Right atrium auricular region (tissue), 2 donors: ENCODE measurements at places on chromosomes 13 and 19.

- no peak for DNase-seq
- no peaks in the 10 kb centered on the region for H3K4me1 ChIP-seq
- no peaks in the 10 kb centered on the region for H3K36me3 ChIP-seq
- peak overlapping the region; percentile 55 for H3K27ac ChIP-seq
- H3K4me3 ChIP-seq, result no peak overlapping the region
These were observed 210.9 kb upstream of the SPRY2 start for GRCh38 chr13:80551650-80552497.

DNA sequence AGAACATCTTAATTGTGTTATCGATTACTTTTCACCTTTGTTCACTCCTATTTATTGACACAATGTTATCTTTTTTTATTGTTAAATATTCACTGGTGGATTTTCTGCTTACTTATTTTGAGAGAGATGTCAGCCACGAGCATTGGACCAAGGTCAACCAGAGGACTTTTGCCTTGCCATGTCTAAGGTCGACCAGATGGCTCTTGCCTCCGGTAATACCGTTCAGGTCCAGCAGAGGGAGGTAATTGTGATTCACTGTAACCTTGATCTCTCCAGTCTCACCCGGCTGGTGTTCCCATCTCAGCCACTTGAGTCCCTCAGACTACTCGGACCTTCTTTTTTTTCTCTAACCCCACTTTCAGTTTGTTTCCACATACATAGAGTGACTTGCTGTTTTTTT, 1438.1 kb downstream of the UQCRFS1 start:
- H3K4me1 ChIP-seq, result no peaks in the 10 kb centered on the region
- H3K36me3 ChIP-seq, result peaks cover 34% of the 10 kb centered on the region

- DNase-seq, result no peak
- H3K27ac ChIP-seq, result no peak overlapping the region
- no peaks in the 10 kb centered on the region for H3K27me3 ChIP-seq
- H3K4me1 ChIP-seq, result no peaks in the 10 kb centered on the region
These were observed 716.2 kb upstream of the GPC6 start for GRCh38 chr13:92510416-92510815.

- no peaks in the 10 kb centered on the region for H3K36me3 ChIP-seq
- no peaks in the 10 kb centered on the region for H3K27me3 ChIP-seq
- H3K4me3 ChIP-seq, result no peak overlapping the region
- no peak overlapping the region for H3K27ac ChIP-seq
- DNase-seq, result no peak
These were observed 51.5 kb downstream of the SOX21 start for GRCh38 chr13:94660695-94661326.

- no peak overlapping the region for H3K4me3 ChIP-seq
- peaks cover 39% of the 10 kb centered on the region for H3K36me3 ChIP-seq
- H3K27me3 ChIP-seq, result no peaks in the 10 kb centered on the region
- no peak for DNase-seq
These were observed 66.8 kb upstream of the RAP2A start for GRCh38 chr13:97367016-97367822.

DNA sequence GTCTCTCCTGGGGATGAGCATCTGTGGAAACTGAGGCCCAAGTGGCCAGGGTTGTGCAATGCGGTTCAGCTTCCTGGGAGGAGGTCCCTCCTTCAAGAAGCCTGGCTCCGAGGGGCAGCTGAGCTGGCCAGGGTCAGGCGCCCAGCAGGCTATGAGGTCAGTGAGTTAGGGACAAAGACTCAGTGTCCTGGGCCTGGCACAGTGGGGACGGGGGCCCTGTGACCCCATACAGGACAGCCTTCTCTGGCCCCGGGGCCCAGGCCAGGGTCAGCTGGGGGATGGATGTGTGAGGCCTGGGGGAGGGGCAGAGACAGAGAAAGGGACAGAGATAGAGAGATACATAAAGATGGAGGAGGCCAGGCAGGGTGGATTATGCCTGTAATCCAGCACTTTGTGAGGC, 3.0 kb upstream of the IL12RB1 start:
- no peak for DNase-seq
- H3K36me3 ChIP-seq, result no peaks in the 10 kb centered on the region
- H3K27ac ChIP-seq, result no peak overlapping the region
- H3K27me3 ChIP-seq, result no peaks in the 10 kb centered on the region
- H3K4me3 ChIP-seq, result no peak overlapping the region
- H3K4me1 ChIP-seq, result no peaks in the 10 kb centered on the region

GRCh38 chr13:72514146-72514545, 213.3 kb downstream of the MZT1 start:
- no peak overlapping the region for H3K4me3 ChIP-seq
- H3K27me3 ChIP-seq, result no peaks in the 10 kb centered on the region
- no peaks in the 10 kb centered on the region for H3K4me1 ChIP-seq
- DNase-seq, result no peak
- H3K36me3 ChIP-seq, result no peaks in the 10 kb centered on the region

- peaks cover 22% of the 10 kb centered on the region for H3K4me1 ChIP-seq
- DNase-seq, result no peak
- no peaks in the 10 kb centered on the region for H3K27me3 ChIP-seq
- peak overlapping the region; percentile 100 for H3K27ac ChIP-seq
- peak overlapping the region; percentile 93 for H3K4me3 ChIP-seq
These were observed 1.2 kb downstream of the SPART start for GRCh38 chr13:36344886-36345437.

- H3K27me3 ChIP-seq, result no peaks in the 10 kb centered on the region
- no peaks in the 10 kb centered on the region for H3K36me3 ChIP-seq
- no peak overlapping the region for H3K27ac ChIP-seq
- no peak for DNase-seq
- H3K4me1 ChIP-seq, result no peaks in the 10 kb centered on the region
- no peak overlapping the region for H3K4me3 ChIP-seq
These were observed 41.0 kb downstream of the POU4F1 start for GRCh38 chr13:78562237-78562889.

DNA sequence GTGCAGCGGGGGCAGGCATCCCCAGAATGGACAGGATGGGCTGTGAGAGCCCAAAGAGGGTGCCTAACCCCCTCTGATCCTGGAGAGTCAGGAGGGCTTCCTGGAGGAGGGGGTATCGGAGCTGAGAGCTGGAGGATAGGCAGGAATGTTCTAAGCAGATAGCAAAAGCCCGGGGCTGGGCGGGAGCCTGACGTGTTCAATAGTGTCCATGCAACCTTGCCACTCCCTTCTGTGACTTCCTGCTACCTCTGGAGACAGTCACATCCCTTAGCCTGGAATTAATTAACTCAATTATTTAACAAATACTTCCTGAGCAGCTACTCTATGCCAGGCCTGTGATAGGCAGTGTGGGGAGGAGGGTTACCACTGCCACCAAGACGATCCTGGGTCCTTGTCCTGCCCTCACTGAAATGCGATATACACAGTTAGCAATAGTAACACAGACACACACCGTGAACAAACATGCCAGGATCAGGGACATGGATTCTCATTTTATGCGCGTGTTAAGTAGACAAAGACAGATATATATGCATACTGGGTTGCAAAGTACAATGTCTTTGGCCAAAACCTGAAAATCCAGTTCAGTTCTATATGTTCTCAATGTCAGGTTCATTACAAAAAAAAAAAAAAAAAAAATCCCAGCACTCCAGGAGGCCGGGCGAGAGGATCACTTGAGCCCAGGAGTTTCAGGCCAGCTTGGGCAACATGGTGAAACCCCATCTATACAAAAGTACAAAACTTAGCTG, 10.7 kb downstream of the AP2S1 start:
- peak overlapping the region; percentile 93 for H3K27ac ChIP-seq
- DNase-seq, result no peak
- H3K27me3 ChIP-seq, result no peaks in the 10 kb centered on the region
- no peaks in the 10 kb centered on the region for H3K4me1 ChIP-seq

- DNase-seq, result no peak
- no peaks in the 10 kb centered on the region for H3K4me1 ChIP-seq
- peaks cover 4% of the 10 kb centered on the region for H3K36me3 ChIP-seq
- H3K27me3 ChIP-seq, result no peaks in the 10 kb centered on the region
These were observed 95.0 kb downstream of the CDK8 start for GRCh38 chr13:26348966-26349365.

GRCh38 chr13:74667656-74668203, 533.5 kb upstream of the KLF12 start:
- no peak overlapping the region for H3K4me3 ChIP-seq
- H3K4me1 ChIP-seq, result no peaks in the 10 kb centered on the region
- H3K36me3 ChIP-seq, result no peaks in the 10 kb centered on the region
- no peak overlapping the region for H3K27ac ChIP-seq
- no peak for DNase-seq

DNA sequence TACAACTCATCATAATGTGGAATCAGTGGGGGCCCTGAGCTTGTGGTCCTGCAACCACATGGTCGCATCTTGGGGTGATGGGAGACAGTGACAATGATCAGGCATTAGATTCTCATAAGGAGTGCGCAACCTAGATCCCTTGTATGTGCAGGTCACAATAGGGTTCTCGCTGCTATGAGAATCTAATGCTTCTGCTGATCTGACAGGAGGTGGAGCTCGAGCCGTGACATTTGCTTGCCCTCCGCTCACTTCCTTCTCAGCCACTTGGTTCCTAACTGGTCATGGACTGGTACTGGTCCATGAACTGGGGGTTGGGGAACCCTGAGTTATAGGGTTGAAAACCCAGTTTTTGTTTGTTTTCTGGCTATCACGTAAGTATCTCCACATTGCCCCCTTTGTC, 1290.9 kb upstream of the ATXN8OS start:
- H3K4me3 ChIP-seq, result no peak overlapping the region
- DNase-seq, result no peak
- H3K4me1 ChIP-seq, result no peaks in the 10 kb centered on the region

- no peak overlapping the region for H3K4me3 ChIP-seq
- H3K27me3 ChIP-seq, result peaks cover 6% of the 10 kb centered on the region
- no peak overlapping the region for H3K27ac ChIP-seq
- H3K36me3 ChIP-seq, result no peaks in the 10 kb centered on the region
- no peak for DNase-seq
These were observed 19.9 kb downstream of the ZNF574 start for GRCh38 chr19:42095814-42096230.

DNA sequence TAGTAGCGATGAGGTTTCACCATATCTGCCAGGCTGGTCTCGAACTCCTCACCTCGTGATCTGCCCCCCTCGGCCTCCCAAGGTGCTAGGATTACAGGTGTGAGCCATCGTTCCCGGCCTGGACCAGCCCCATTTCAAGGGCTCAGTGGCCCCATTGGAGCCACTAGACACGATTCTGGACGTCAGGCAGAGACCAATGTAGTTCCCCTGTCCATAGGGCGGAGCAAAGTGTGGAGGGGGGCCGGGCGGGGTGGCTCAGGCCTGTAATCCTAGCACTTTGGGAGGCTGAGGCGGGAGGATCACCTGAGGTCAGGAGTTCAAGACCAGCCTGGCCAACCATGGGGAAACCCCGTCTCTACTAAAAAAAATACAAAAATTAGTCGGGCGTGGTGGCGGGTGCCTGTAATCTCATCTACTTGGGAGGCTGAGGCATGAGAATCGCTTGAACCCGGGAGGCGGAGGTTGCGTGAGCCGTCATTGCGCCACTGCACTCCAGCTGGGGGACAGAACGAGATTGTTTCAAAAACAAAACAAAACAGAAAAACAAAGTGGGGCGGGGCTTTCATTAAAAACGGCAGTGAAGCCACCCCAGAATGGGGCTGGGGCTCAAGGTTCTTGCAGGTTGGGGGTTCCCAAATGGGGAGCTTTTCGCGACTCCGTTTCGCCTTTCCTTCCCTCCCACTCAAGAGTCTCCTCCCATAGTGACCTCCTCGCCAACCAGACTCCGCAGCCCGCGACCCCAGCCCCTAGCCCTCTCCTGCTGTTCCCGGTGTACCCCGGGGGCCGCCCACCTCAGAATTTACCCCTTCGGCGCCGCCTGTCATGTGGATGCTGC, 758 bp upstream of the TECR start:
- H3K36me3 ChIP-seq, result no peaks in the 10 kb centered on the region
- no peaks in the 10 kb centered on the region for H3K27me3 ChIP-seq
- H3K4me3 ChIP-seq, result peak overlapping the region; percentile 72
- H3K4me1 ChIP-seq, result no peaks in the 10 kb centered on the region

GRCh38 chr19:14408491-14409145, 10.5 kb downstream of the DDX39A start:
- H3K27me3 ChIP-seq, result no peaks in the 10 kb centered on the region
- no peaks in the 10 kb centered on the region for H3K4me1 ChIP-seq
- peaks cover 85% of the 10 kb centered on the region for H3K36me3 ChIP-seq
- DNase-seq, result no peak

DNA sequence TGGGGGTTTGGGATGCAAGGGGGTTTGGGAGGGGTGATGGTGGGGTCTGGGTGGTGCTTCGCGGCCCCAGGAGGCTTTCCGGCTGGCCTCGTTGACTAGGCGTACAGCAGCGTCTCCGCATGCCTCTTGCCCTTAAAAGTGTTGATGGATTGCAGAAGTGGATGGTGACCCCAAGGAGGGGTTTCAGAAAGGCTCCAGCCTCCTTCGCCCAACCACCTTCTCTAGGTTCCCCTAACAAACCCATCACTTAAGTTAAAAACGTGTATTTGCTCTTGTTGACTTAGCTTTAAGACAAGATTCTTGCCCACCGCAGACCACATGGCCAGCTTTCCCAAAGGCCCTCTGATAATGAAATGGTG, 8.1 kb upstream of the TSHZ3 start:
- no peaks in the 10 kb centered on the region for H3K4me1 ChIP-seq
- no peaks in the 10 kb centered on the region for H3K36me3 ChIP-seq
- DNase-seq, result no peak
- H3K27ac ChIP-seq, result no peak overlapping the region
- H3K4me3 ChIP-seq, result no peak overlapping the region
- H3K27me3 ChIP-seq, result peaks cover 21% of the 10 kb centered on the region

DNA sequence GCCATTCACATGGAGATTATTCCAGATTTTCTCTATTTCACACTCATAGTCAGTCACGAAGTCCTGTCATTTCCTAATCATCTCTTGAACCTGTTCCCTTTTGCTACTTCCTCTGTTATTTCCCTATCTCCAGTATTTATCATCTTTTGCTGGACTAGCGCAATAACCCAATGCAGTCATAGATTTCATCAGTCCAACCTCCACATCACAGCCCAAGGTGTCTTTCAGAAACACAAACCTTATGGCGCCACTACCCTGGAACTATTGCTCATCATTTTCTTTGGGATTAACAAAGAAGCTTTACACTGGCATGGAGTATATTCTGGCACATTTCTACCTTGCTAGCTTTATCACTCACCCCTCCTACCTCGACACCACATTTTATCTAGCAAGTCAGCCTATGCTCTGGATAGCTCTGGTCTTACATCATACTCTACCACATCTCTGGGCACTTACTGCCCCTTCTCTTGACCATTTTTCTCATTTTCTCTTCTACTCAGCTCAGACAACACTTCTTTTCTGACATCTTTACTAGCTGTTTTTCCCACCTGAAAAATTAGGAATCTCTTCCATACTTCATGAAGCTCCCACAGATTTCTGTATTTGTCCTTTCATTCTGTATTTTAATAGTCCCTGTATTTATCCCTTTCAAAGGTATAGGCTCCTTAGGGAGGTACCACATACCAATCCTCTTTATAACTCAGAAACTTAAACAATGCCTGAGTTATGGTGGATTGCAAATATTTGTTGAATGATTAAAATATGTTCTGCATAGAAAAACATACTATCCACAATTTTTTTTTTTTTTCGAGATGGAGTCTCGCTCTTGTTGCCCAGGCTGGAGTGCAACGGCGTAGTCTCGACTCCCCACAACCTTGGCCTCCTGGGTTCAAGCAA, 534.7 kb downstream of the KLF12 start:
- H3K4me1 ChIP-seq, result no peaks in the 10 kb centered on the region
- no peak overlapping the region for H3K27ac ChIP-seq
- H3K27me3 ChIP-seq, result no peaks in the 10 kb centered on the region
- no peaks in the 10 kb centered on the region for H3K36me3 ChIP-seq
- H3K4me3 ChIP-seq, result no peak overlapping the region
